DMS79 (cell line): ENCODE measurements at places on chromosomes 4 and X.

- no peak for DNase-seq
Measured at GRCh38 chrX:120304256-120304655, 7.0 kb downstream of the TMEM255A start.

GRCh38 chr4:139301821-139302611 is at the start of gene NDUFC1:
TSS of gene NDUFC1 (minus strand) at chr4:139302477. CDS start at chr4:139295798, 6,679 bp downstream.
- DNase-seq, result peak; percentile 21

DNA sequence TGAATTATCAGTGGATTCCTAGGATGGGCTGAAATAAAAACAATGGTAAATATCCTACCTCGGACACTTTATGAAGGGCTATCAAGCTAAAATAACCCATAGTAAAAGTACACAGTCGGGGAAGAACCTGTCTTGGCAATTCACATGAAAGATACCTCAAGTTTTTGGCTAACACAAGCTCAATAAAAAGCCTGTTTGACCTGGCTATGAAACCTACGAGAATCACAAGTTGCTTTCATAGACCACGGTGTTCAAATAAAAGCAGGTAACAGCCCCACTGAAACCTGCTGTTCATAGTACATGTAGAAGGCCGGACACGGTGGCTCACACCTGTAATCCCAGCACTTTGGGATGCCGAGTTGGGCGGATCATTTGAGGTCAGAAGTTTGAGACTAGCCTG is 12.3 kb downstream of the RLIM start:
- DNase-seq, result no peak

DNA sequence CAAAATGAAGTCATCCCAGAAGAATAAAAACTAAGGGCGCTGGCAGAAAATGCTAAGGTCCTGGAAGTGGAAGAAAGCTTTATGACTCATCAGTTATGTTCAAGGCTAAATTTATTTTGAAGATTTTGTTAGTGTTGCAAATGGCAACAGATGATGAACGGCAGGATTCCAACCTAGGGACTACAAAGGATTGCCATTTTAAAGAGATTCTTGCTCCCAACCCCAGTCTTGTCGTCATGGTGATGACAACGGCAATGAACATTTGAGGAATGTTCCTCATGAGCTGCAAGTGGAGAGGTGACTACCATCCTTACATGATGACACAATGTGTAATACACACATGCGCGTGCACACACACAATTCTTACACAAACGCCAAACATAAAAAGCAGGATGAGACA is 54.4 kb upstream of the FTHL17 start:
- no peak for DNase-seq
